CD8-positive, alpha-beta memory T cell (primary cell): ENCODE measurements at places on chromosomes 13 and 19.
A peak's percentile ranks its signal among the peaks of the same experiment; 100 is the strongest.

GRCh38 chr13:28532388-28533124 is 37.6 kb upstream of the FLT1 start:
- DNase-seq: peak; percentile 7

DNA sequence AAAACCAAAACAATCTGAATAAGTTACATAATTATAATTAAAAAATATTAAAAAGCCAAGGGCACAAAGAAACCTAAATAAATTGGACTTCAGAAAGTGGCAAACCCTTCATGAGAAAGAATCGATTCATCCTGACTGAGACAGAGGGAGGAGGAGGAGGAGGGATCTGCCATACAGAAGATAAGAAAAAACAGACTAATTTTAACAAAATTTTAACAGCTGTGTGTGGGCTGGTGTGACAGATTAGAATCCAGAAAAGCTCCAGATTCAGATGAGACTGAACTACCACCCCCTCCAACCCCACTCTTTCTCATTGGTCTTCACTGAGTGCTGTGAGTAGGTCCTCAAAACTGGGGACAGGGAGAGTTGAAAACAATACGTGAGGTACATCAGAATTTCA is 111.5 kb upstream of the HTR2A start:
- DNase-seq: no peak

DNA sequence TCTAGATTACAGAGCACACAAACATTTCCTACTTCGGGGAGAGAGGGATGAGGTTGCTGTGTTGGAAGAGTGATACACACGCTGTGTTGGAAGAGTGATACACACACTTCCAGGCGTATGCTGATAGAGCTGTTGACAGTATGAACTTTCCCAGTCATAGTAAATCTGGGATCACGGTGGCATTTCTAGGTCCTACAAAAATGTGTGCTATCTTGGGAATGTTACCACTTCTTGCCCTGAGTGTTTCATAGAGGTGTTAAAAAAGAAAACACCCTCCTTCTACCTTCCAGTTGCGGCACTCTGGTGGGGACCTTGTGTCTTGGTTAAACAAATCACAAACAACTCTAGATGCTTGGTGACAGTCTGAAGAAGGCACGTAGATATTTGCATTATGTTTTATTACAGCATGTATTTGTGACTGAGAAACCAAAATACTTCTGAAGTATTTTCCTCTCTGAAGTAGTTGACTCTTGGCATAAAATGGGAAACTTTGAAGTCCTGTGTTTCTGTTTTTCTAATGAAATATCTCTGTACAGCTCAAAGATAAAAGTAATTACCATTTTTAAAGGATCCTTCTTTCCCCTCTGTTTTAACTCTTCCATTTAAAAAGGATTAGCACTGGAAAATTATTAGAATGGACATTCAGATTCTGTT is 52.5 kb downstream of the ARHGAP35 start:
- no peak for DNase-seq

DNA sequence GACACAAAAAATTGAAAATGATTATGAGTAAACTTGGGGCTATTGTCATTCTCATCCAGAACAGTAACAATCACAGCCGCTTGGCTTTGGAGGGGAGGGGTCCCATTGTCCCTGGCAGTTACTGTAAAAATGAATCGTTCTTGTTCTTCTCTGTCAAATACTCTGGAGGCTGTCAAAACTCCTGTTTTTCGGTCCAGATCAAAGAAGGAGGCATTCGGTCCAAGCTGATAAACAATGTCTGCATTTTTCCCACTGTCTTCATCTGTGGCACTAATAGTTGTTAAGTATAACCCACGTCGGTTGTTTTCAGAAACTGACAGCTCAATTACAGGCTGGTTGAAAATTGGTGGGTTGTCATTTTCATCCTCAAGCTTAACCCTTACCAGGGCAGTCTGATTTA is 3.4 kb downstream of the PCDH9 start:
- no peak for DNase-seq

DNA sequence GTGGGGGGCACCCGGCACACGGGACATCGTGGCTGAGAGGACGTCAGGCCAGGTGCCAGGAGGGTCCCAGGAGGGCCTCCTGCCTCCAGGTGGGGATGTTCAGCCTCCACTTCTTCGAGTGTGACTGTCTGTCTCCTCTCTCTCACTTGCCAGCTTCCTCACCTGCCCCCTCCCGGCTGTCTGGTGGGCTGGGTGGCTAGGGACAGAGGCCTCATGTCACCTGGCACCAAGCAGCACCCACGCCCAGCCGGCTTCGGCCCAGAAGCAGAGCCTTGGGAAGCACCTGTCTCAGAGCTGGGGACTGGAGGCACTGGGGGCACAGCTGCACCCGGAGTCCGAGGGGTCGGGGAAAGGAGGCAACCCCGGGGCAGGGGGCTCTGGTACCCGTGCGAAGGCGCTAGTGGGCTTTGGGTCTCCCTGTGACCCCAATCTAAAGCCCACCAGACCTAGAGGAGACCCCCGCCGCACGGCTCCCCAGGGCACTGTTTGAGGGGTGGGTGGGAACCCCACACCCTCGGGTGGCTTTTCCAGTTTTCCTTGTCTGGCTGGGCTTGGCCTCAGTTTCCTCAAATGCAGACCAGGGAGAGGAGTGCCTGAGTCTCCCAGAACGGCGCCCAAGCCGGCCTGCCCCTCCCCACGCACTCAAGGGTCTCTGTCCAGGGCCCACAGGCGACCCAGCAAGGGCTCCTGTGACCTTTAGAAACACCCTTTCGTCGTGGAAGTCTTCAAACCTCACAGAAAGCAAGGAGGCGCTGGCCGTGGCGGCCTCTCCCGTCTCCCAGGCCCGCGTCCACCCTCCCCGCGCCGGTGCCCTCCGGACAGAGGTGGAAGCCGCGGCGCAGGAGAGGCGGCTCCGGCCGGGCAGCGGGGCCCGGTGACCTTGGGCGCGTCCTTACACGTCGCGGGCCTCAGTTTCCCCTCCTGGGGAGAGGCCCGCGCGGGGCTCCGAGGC is 664 bp upstream of the HCN2 start:
- DNase-seq: no peak

DNA sequence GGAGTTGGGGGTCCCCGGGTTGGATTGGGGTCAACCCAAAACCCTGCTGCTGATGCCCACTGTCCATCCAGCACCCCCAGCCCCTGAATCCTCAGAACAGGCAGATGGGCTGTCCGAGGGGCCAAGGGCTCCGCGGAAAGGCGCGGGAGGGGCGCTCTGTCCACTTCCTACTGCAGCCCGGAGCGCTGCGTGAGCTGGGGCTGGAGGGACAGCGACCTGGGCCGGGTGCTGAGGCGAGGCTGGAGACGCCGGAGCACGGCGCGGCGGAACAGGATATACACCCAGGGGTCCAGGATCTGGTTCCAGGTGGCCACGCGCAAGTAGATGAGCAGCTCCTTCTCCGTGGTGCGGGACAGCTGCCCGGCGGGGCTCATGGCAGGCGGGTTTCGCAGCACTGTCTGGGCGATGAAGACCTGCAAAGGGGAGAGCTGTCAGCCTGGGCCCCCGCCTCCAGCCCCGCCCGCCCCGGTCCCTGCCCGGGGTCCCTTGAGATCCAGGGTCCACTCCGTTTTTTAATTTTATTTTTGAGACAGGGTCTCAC is 10.3 kb downstream of the GIPC3 start:
- no peak for DNase-seq

DNA sequence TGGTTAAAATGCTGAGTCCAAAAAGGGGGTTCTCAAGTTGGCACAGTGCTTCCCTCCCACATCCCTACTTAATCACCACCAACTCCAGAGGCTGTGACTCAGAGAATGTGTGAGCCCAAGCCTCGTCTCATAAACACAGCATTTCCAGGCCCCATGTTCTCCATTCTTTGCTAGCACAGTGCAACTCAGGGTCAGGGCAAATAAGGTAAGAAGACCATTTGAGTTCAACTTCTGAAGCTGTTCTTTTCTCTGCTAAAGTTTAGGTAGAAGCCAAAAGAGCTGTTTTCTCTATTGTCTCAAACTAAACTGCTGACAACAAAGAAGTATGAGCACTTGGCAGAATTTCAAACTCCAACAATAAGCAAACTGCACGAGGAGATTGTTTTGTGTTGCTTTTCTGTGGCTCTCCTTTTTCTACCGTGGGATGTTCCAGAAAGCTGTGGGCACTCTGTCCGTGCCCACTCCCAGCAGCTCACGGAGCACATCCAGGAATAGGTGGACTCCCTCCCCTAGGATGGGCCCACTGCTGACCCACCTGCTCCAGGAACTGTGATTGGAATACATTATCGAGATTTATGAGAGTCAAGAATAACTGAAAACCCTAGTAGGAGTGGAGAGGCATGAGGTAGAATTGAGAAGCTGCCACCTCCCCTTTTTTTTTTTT is 494.3 kb downstream of the COG6 start:
- DNase-seq: no peak

GRCh38 chr19:53657778-53658177 is 26.0 kb downstream of the DPRX start:
- DNase-seq: no peak

GRCh38 chr13:57409656-57410055 is 221.9 kb upstream of the PCDH17 start:
- no peak for DNase-seq

GRCh38 chr13:98353750-98354149 is 176.7 kb upstream of the RNF113B start:
- DNase-seq: no peak

GRCh38 chr13:110921209-110921608 is 6.3 kb upstream of the ANKRD10 start:
- no peak for DNase-seq

GRCh38 chr19:19946226-19946625 is 45.5 kb downstream of the ZNF93 start:
- no peak for DNase-seq

GRCh38 chr19:15432018-15432494 is 13.3 kb upstream of the AKAP8L start:
- no peak for DNase-seq
